ENCODE measurements at places on chromosomes 13 and 19.

DNA sequence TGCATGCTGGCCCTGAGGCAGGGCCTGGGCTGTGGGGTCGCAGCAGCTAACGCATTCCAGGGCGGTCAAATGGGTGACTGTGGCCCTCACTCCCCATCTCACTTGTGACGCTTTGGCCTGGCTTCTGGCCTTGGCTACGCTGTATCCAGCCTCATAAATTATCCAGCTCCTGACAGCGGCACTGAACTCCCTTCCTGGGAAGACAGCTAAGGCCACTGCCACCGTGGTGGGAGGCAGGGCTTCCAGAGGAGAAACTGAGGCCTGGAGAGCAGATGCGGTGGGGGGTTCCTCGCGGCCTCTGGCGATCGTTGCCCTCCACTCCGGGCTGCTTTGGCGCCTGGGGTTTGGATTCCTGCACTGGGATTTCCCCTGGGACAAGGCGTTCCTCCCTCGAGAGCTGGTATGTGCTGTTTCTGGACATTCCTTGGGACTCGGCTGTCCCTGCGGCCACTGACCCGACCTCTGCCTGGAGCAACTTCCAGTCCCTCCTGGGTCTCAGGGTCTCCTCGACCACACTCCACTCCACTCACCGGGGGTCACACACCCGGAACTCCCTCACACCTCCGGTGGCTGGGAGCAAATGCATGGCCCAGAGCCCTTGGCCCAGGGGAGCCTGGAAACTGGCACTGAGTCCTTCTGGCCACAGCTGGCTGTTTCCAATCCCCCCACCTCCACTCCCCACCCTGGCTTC is 3.4 kb downstream of the TBXA2R start:
- no peak for DNase-seq

DNA sequence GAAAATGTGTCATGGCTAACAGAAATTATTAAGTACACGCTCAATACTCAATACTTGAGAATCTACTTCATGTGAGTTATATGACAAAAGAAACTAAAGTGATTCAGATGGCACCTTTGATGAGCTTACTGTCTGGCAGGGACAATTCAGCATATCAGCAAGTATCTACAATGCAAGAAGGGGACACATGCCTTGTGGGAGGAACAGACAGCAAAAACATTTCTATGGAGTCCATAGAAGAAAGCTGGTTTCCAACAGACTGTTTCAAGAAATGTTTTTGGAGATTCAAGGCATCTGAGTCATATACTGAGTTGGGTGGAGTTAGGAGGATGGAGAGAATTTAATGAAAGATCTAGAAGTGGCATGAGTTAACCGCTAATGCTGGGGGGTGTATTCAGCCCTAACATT is 54.7 kb downstream of the MBNL2 start:
- DNase-seq: no peak

GRCh38 chr13:82833923-82834322 is 1048.4 kb downstream of the SLITRK1 start:
- DNase-seq: no peak

DNA sequence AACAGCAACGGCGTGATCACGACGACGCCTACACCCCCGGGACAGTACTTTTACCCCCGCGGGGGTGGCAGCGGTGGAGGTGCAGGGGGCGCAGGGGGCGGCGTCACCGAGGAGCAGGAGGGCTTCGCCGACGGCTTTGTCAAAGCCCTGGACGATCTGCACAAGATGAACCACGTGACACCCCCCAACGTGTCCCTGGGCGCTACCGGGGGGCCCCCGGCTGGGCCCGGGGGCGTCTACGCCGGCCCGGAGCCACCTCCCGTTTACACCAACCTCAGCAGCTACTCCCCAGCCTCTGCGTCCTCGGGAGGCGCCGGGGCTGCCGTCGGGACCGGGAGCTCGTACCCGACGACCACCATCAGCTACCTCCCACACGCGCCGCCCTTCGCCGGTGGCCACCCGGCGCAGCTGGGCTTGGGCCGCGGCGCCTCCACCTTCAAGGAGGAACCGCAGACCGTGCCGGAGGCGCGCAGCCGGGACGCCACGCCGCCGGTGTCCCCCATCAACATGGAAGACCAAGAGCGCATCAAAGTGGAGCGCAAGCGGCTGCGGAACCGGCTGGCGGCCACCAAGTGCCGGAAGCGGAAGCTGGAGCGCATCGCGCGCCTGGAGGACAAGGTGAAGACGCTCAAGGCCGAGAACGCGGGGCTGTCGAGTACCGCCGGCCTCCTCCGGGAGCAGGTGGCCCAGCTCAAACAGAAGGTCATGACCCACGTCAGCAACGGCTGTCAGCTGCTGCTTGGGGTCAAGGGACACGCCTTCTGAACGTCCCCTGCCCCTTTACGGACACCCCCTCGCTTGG is 966 bp downstream of the JUNB start:
- DNase-seq: no peak

DNA sequence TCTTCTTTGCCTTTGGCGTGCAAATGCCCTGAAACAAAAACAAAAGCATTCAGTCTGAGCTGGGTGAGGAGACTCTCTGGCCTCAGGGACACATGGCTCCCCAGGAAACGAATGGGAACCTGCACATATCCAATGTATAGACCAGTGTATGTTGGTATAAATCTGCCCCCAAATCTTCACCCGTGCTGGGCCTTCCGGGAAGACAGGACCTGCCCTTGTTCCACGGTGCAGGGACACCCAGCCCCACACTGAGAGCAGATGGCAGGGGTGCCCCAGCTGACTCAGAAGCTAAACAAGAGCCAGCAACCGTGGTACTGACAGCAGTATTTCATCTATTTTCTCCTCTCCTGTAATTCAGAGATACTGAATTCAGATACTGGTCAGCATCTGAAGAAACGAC is 42.4 kb downstream of the CARS2 start:
- no peak for DNase-seq

DNA sequence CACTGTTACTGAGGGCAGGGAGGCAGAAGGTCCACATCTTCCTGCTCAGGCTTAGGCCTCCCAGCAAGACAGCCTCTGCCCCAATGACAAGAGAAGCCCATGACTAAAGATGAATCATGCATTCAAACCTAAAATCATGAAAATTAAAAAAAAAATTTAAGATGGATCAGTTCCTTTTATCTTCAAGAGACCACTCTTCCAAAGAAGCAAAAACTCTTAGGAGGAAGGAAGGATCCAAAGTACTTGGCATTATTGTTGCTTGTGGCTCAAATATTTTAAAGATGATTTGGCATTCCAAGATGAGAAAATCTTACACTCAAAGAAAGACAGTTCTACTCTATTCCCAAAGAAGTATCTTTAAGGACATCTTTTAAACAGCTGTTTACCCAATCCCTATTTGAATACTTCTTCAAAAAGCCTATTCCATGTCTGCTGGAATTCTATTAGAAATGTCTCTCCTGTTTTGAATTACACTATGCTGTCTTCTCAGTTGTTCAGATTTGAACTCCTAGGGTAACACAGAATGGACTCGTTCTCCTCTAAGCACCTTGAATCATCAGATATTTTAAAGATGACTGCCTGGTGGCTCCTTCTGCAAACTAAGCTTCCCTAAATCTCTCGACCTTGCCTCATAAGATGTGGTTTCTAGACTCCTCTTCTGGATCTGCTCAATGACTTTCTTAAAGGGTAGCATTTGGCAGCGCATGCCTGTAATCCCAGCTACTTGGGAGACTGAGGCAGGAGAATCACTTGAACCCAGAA is 7.0 kb downstream of the SERP2 start:
- DNase-seq: no peak

GRCh38 chr19:38974624-38975213 is 823 bp downstream of the FBXO17 start:
- DNase-seq: no peak

- DNase-seq: no peak
Measured at GRCh38 chr19:51145916-51146493, 3.9 kb downstream of the SIGLEC7 start.

GRCh38 chr13:39209731-39210531 is 171.7 kb downstream of the NHLRC3 start:
- no peak for DNase-seq

- DNase-seq: no peak
Measured at GRCh38 chr19:48760504-48761205, 5.3 kb downstream of the FGF21 start.

- no peak for DNase-seq
Measured at GRCh38 chr13:72290962-72291681, 424.1 kb upstream of the DACH1 start.

- DNase-seq: no peak
Measured at GRCh38 chr19:31120952-31121351, 228.3 kb downstream of the TSHZ3 start.

GRCh38 chr13:45143346-45143751 is 23.0 kb downstream of the GTF2F2 start:
- no peak for DNase-seq

GRCh38 chr13:99331881-99332293 is 24.7 kb upstream of the GPR183 start:
- no peak for DNase-seq

GRCh38 chr19:41324921-41325639 is 15.1 kb downstream of the CCDC97 start:
- no peak for DNase-seq

DNA sequence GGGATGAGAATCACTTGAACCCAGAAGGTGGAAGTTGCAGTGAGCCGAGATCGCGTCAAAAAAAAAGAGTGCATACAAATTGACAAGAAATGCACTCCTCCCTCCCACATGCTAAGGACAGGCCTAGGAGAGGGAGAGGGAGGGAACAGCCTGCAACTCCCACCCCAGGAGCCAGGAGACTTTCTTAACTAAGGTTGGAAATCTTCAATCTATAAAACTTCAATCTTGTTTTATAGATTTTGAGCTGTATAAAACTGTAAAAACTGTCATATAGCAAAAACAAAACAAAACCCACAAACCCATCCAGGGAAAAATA is 1.3 kb upstream of the SYCN start:
- no peak for DNase-seq

DNA sequence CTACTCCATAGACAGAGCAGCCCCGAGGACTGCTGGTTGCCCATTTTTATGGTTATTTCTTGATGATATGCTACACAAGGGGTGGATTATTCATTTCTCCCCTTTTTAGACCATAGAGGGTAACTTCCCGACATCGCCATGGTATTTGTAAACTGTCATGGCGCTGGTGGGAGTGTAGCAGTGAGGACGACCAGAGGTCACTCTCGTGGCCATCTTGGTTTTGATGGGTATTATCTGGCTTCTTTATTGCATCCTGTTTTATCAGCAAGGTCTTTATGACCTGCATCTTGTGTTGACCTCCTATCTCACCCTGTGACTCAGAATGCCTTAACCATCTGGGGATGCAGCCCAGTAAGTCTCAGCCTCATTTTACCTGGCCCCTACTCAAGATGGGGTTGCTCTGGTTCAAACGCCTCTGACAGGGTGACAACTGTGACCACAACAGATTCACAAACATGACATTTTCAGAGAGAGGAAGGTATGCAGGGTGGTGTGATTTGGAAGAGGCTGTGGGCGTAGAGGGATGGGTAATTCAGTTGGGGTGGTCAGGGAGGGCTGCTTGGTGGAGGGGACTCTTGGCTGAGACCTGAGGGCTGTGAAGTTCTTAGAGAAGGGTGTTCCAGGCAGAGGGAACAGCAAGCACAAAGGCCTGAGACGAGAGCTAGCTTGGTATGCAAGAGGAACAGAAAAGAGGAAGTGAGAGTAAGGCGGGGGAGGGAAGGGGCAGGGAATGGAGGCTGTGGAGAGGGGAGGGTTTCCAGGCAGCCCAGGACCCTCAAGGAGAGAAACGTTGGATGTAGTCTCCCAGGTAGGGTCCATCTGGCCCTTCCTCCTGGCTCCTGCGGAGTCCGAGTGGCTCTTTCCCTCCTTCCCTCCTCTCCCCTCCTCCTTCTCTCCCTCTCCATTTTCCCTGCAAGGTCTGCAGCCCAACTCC is 23.5 kb downstream of the FAM187B start:
- DNase-seq: no peak

- DNase-seq: no peak
Measured at GRCh38 chr19:47839913-47840312, 18.2 kb downstream of the CRX start.

GRCh38 chr19:27846944-27847343 is 1366.0 kb downstream of the UQCRFS1 start:
- no peak for DNase-seq

DNA sequence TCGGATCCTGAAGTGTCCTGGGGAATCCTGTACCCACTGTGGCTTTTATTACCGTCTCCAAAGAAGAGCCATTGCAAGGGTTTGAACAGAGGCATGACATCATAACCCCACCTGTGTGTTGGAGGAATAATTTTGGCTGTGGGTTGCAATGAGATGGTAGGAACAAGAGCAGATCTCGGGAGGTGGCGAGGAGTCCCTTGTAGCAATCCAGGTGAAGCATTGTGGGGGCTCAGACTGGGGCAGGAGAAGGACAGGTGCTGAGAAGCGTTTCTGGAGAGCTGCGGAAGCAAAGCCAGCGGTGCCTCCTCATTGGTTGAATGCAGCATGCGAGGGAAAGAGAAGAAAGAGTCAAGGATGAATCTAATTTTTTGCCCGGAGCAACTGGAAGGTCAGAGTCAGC is 382.4 kb downstream of the EFNB2 start:
- no peak for DNase-seq

GRCh38 chr13:78787190-78787589 is 128.2 kb upstream of the OBI1 start:
- DNase-seq: no peak

- DNase-seq: no peak
Measured at GRCh38 chr13:65719831-65720230, 1510.3 kb downstream of the PCDH9 start.

DNA sequence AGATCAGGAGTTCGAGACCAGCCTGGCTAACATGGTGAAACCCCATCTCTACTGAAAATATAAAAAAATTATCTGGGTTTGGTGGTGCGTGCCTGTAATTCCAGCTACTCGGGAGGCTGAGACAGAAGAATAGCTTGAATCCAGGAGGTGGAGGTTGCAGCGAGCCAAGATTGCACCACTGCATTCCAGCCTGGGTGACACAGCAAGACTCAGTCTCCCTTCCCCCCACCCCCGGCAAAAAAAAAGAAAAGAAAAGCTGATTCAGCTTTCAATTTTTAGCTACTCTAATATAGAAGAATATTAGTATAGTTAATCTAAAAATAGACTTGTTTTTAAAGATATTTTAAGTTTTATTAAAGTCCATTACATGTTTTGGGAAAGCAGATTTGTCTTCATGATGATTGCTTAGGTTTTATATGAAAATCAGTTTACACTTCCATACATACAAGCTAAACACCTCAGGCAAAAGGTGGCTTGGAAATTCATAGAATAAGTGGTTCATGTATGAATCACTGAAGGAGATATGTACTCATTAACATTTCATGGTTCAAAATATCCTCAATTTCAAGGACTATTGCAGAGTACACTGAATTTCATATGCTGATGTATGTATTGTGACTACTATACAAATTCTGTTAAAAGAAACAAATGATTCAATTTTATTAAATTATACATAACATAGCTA is 165.2 kb downstream of the TDRD3 start:
- no peak for DNase-seq

DNA sequence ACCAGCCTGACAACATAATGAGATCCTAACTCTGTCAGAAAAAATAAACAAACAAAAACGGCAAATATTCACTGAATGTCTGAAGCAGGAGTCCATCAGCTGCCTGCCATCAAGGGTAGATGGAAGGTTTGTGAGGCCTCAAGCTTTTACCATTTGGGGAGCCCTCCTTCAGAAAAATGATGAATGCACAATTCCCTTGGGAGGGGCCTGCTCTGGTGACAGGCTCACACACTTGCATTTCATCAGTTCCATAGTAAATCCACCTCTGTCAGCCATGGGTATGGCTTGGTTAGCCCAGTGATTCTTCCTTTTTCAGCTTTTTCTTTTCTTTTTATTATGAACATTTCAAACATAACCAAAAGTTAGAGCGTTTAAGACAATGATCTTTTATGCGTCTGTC is 26.3 kb upstream of the KATNAL1 start:
- DNase-seq: no peak
